ENCODE measurements at places on chromosomes 3 and 15.

- no peak for DNase-seq
These were observed 20.2 kb downstream of the RYR3 start for GRCh38 chr15:33330931-33331330.

DNA sequence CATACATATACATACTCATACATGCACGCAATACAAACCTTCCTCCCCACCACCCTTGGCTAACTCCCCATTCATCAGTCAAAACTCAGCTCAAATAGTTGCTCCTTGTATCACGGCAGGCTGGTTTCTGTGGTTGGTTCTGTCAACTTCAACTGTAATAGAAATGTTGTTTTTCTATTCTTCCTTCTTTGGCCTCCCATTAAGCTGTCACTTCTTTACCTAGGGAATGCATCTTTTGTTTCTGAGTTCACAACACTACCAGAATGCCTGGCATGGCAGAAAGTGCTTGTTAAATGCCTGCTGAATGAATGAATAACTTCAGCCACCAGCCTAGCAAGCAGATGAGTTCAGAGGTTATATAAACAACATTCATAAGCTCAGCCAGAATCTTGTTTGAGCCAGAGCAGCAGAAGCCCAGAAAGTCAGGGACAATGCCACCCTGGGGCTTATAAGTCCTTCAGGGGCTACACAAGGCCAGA, 63.1 kb downstream of the B3GALNT1 start:
- DNase-seq, result no peak

GRCh38 chr3:192244591-192244990, 482.8 kb downstream of the FGF12 start:
- peak; percentile 42 for DNase-seq

GRCh38 chr3:79928687-79929408, 161.1 kb upstream of the ROBO1 start:
- no peak for DNase-seq

- no peak for DNase-seq
These were observed 73.4 kb downstream of the NPAP1 start for GRCh38 chr15:24748812-24749439.

DNA sequence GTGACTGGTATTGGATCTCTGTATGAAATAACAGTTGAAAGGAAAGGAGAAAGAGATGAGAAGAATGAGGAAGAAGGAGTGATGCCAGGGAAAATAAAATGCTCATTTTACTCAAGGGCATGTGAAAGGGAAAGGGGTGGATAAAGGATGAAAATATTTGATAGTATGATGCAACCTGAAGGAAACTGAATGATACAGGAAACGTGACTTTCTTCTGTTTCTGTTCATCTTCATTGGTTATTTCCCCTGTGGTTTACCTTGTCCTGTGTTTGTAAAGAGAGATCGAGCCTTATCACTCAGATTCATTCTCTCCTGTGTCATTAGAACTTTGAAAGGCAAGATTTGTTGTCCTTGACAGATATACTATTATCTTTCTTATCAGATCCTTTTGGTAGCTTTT, 243.6 kb upstream of the SLITRK3 start:
- no peak for DNase-seq

DNA sequence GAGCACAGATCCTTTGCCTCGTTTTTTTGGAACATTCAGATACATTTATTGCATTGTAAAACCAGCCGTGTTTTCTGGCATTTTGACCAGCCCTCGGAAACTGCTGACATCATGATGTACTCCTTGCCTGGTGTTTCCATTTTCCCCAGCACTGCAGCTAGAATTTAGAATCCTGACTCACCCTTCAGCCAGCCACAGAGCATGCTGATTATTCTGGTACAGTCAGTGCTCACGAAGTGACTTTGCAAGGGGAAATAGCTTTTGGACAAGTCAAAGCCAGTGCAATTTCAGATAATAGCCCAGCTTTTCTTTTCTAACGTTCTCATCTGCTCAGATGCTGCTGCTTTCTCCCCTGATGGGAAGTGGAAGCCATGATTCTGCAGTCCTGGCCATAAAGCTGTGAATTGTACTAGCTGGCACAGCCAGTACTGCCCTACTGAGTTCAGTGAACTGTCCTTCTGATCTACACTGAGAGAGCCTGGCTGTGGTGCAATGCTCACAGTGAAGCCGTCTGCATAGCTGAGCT, 12.1 kb upstream of the CNBP start:
- DNase-seq, result no peak
